Renal cortical epithelial cell (primary cell): ENCODE measurements at places on chromosomes 13 and 19. TPM values are rescaled to one million over a fixed set of nuclear protein-coding genes. Genes with fewer than 3 reads are reported as not detected.

KLK14 gene
- total RNA-seq: not detected in 2 replicates

ZFR2 gene
- 0.25 TPM in 1 of 2 replicates, not detected in the other for total RNA-seq

CLIP3 gene
- 1.2 and 15.2 TPM in 2 replicates for total RNA-seq

PLPPR2 gene
- 3.3 and 14.5 TPM in 2 replicates for total RNA-seq

MEF2B gene
- 0.20 TPM in 1 of 2 replicates, not detected in the other for total RNA-seq

GRCh38 chr19:34943861-34944573, 17.3 kb downstream of the ZNF30 start:
- DNase-seq: no peak

OR7A5 gene
- not detected in 2 replicates for total RNA-seq

DNA sequence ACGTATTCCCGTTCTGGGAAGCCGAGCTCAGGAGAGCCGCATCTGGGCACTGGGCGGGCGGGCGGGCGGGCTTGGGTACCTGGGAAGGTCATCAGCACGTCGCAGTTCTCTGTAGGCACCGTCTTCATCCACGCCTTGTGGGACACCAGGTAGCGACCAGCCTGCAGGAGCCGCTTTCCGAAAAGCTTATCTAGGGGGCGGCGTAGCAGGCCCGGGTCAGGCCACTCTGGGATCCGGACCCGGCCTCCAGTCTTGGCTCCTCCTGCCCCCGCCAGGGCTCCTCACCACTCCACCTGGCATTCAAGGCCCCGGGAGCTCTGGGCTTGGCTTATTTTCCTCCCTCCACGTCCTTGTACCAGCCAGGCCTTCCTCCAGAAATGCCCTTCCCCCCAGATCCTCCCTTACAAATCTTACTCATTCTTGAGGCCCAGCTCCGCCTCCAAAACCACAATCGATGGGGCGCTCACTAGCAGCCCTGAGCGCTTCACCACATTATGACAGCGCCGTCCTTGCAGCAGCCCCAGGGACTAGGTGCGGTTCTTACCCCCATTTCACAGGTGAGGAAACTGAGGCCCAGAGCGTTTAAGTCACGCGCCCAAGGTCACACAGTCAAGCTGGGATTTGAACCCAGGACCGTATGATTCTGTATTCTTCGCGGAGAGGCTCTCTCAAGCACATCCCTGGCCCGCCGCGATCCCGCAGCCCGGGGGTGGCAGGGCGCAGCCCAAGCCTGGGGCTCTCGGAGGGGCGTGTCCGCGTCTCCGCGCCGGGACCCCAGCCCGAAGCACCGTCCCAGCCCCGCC, 843 bp downstream of the ANO8 start:
- peak; percentile 77 for DNase-seq

GJB2 gene
- total RNA-seq: 0.75 and 13.2 TPM in 2 replicates

- no peak for DNase-seq
Measured at GRCh38 chr13:74784959-74785358, 650.8 kb upstream of the KLF12 start.

DNA sequence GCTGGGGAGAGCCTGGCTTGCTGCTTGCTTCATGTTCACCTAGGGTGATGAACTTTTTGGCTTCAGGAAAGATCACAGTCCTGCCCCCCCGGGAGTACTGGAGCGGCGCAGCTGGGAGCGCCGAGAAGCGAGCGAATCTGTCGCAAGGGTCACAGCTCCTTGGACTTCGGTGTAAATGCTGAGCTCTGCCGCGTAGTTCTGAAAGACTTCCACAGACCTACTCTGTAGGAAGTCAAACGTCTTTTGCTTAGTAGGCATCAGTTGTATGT, 2.7 kb downstream of the ING1 start:
- peak; percentile 18 for DNase-seq

DNA sequence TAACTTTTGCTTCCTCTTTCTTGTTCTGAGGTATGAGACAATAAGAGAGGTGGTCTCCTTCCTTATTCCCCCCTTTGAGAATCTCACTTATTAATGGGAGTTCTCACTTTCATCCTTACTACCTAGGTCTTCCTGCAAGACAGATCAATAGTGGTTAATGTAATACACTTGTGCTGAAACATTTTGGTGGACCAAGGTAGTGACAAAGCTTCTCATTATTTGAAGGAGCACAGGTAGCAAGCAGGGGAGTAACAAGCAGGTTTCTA, 17.9 kb downstream of the ZNF700 start:
- DNase-seq: no peak

DNA sequence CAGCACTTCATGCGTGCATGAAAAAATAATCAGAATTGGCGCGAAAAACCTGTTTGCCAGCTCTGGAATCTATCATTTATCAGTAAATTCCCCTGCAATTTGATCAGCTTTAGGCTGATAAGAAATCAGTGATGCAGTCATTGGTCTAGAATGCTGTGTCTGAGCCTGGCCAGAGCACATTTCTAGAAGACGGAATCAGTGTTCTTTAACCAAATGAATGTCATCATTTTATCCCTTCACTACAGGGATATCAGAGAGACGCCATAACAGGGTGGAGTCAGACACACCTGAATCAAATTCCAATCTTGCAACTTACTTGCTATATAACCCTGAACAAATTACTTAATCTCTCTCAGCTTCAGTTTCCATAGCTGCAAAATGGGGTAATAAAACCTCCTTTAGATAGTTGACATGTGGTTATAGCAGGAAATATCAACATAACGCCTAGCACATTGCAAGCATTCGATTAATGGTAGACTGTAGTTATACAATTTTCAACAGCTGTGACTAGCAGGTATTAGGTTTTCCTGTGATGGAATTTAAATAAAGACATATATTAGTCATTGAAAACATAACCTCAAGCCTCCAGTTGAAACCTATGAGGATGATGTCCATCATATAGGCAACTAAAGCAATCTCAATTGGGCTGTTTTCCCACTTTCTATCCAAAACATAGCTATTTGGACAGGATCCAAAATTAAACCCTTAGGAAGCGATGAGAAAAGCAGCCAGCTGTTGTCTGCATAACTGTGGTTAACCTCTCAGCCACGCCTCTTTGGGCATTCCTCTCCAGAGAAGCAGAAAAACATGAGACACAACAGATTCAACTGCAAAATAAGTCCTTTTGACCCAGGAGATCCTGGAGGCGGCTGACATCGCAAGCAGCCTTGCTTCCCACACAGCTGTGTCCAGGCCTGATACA, 51.6 kb upstream of the UBL3 start:
- DNase-seq: peak; percentile 96

KLK8 gene
- 5.4 TPM in 1 of 2 replicates, not detected in the other for total RNA-seq

DNA sequence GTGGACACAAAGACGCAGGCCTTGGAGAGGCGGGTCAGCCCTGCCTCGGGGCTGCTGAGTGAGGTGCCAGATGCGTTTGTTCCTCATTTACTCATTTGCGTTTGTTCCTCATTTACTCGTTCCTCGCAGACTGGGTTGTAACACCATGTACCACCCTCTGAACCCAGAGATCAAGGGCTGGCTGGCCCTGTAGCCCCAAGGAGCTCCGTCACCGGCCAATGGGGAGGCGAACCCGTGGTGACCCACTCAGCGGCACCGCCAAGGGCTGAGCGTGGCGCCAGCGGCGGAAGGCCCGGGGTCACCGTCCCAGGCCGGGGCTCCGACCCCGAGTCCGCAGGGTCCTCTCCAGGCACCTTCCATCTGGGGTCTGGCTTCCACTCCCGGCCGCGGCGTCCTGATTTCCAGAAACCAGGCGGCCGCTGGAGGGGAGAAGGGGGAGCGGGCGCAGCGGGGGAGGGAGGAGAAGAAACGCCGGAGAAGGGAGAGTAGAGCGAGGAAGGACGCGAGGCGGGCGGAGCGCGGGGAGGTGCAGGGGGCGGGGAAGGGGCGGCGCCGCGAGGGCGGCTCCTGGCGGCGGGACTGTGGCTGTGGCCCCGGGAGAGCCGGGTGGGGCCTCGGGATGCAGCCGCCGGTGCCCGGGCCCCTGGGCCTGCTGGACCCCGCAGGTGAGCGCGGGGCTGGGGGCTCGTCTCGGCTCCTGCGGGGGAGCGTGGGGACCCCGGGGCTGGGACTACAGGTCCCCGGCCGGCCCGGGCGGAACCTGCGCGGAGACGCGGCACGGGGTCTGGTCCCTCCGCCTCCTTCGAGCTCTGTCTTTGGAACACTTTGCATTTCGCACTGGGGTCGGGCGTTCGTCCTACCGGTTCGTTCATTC, at the start of gene TMEM255B:
Gene TMEM255B (plus strand): TSS at position 576 of the 874 bp plus-strand sequence. CDS start 44 bp downstream, at position 620.
- DNase-seq: no peak

GRCh38 chr13:112034846-112035245, 32.1 kb upstream of the SOX1 start:
- no peak for DNase-seq

DNA sequence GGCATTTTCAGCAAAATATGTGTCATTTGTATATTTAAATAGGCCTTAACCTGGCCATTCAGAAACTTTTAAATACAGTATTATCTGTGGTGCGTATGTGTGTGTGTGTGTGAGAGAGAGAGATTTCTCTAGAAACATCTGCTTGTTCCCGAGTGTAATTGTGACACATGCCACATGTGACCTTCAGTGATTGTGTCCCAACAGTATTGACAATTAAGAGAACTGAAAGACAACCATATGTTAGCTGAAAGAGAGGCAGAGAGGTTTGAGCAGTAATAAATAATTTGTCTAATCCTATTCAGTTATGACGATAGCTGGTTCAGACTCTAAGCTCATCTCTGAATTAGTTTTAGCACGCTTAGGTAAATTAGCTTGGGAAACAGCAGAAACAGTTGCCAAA, 1503.1 kb downstream of the PCDH9 start:
- DNase-seq: no peak

DNA sequence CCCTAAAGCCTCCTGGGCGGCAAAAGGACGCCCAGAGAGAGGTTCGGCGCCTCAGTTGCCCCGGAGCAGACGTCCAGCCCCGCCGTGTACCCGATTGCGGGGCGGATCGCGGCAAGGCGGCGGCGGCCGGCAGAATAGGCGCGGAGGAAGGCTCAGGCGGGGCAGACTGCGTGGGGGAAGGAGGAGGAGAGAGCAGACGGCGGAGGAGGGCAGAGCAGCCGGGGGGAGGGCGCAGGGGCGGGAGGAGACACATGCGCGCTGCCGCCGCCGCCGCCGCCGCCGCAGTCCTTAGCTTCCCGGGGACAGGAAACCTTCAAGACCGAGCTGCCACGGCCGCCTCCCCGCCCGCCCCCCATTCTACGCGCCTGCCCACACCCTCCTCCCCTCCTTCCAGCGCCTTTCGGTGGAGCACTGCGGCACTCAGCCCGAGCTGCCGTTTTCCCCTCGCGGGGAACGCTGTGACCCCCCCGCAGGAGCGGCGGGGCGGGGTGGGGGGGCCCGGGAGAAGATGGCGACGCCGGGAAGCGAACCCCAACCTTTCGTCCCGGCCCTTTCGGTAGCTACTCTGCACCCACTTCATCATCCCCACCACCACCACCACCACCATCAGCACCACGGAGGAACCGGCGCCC, at the start of gene LRCH1:
Gene LRCH1 (plus strand): TSS at position 282 of the 632 bp plus-strand sequence. CDS start 227 bp downstream, at position 509.
- peak; percentile 53 for DNase-seq

NECTIN2 gene
- total RNA-seq: 119 and 183 TPM in 2 replicates

SPACA4 gene
- not detected in 2 replicates for total RNA-seq

DNA sequence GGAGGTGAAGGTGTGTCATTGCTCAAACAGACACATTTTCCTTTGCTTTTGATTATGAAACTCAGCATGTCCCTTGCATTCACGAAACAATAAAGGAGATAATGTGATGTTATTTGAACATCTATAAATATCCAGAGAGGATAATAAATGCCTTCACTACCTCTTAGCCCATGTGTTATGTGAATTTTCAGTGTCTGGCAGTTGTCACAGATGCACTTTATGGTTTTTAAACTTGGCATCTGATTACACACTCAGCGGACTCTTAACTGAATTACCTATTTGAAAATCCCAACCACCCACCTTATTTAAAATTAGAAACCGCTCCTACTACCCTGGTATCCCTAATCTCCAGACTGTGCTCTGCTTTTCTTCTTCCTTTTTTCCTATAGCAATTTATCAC, 254.2 kb downstream of the COG6 start:
- no peak for DNase-seq

DNA sequence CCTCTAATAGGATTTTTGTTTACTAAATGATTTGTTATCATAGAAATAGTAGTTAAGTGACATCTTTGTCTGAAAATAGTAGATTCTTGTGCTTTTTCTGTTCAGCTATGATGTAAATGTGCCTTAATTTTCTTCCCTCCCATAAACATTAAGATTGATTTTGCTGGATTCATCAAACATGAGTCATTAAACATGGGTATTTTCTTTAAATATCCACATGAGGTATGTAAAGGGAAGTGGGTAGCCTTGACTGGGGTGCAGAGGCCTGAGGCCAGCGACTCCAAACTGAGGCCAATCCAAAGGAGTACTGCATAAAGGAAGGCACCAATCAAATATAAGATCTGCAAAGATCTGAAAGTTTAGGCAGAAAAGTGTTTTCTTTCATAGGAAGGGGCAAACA, 3.7 kb downstream of the ZNF136 start:
- DNase-seq: no peak

- DNase-seq: no peak
Measured at GRCh38 chr13:37433086-37433485, 165.5 kb downstream of the POSTN start.

PEG3 gene
- total RNA-seq: 1.0 and 3.5 TPM in 2 replicates

TEX26 gene
- not detected in 2 replicates for total RNA-seq

DNA sequence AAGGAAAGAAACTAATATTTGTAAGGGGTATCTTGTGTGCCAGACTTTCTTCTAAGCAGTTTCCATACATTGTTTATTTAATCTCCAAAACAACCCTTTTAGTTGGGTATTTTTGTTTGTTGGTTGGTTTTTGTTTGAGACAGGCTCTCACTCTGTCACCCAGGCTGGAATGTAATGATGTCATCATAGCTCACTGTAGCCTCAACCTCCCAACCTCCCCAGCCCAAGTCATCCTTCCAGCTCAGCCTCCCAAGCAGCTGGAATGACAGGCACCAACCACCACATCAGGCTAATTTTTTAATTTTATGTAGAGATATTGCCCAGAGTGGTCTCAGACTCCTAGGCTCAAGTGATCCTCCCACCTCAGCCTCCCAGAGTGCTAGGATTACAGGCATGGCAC, 41.2 kb upstream of the LSM14A start:
- no peak for DNase-seq

ERICH4 gene
- total RNA-seq: not detected in 2 replicates

DNA sequence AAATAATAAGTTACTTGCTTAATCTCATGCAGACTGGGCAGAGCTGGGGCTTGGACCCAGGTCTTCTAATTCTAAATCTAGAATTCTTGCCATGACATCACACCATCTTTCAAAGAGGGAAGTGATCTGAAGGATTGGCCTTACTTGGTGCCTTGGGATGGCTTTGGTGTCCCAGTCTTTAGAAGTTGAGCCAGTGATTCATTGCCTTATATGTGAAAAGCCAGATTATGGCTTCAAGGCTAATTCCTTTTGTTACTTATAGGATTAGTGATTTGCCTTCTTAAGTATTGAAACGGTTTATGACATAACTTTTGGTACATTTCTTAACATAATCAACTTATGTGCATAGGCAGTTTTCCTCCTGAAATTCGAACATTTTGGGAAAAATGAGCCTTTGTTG, 14.9 kb downstream of the COG3 start:
- DNase-seq: no peak

DNA sequence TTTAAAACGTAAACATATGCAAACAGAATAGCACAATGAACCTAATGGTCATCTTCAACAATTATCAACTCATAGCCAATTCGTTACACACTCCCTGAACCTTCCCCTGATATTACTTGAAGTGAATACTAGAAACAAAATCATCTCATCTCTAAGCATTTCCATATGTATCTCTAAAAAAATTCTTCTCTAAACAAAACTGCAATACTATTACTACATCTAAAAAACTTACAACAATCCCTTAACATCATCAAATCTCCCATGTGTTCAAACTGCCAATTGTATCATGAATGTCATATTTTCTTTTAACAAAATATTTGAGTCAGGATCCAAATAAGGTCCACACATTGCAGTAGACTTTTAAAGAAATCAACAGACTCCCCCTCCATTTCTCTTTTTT, 61.4 kb downstream of the FRY start:
- no peak for DNase-seq

PAF1 gene
- total RNA-seq: 23.1 and 40.9 TPM in 2 replicates

RXFP2 gene
- not detected in 2 replicates for total RNA-seq
